ENCODE measurements at places on chromosomes 4 and X. TPM values are rescaled to one million over a fixed set of nuclear protein-coding genes. Genes with fewer than 3 reads are reported as not detected.

- H3K27ac ChIP-seq, result no peak overlapping the region
- peaks cover 13% of the 10 kb centered on the region for H3K4me1 ChIP-seq
- H3K4me3 ChIP-seq, result no peak overlapping the region
- H3K27me3 ChIP-seq, result no peaks in the 10 kb centered on the region
- no peaks in the 10 kb centered on the region for H3K36me3 ChIP-seq
Observed at GRCh38 chr4:154314248-154314647, 177.4 kb downstream of the DCHS2 start.

PLP1 gene
- total RNA-seq, result 49.9 TPM

DNA sequence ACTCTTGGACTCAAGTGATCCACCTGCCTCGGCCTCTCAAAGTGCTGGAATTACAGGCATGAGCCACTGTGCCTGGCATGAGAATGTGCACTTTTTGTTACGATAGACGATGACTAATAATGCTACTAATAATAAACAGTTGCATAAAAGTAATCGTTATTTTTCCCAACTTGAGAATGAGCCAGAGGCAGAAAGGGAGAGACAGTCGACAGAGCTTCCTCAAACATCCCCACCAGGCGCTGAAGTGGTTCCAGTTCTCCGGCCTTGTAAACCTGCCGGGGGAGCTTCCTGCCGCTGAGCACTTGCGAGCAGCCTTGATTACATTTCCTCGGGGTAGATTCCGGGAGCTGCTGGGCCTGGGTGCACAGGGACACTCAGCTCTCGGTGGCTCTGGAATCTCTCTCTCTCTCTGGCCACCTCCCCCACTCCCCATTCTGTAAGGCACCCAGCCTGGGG lies 8.9 kb upstream of the HTRA3 start:
- no peak overlapping the region for H3K4me3 ChIP-seq
- no peaks in the 10 kb centered on the region for H3K36me3 ChIP-seq
- H3K4me1 ChIP-seq, result no peaks in the 10 kb centered on the region
- peak; percentile 41 for DNase-seq
- H3K27ac ChIP-seq, result no peak overlapping the region

GRCh38 chr4:14924812-14925344 lies 77.4 kb upstream of the CPEB2 start:
- H3K4me1 ChIP-seq, result 0 out of 2 replicates have a peak, but pooled peaks cover 4% of the 10 kb centered on the region
- no peak overlapping the region for H3K4me3 ChIP-seq
- H3K36me3 ChIP-seq, result no peaks in the 10 kb centered on the region
- H3K27ac ChIP-seq, result no peak overlapping the region
- DNase-seq, result no peak
- H3K27me3 ChIP-seq, result no peaks in the 10 kb centered on the region

DNA sequence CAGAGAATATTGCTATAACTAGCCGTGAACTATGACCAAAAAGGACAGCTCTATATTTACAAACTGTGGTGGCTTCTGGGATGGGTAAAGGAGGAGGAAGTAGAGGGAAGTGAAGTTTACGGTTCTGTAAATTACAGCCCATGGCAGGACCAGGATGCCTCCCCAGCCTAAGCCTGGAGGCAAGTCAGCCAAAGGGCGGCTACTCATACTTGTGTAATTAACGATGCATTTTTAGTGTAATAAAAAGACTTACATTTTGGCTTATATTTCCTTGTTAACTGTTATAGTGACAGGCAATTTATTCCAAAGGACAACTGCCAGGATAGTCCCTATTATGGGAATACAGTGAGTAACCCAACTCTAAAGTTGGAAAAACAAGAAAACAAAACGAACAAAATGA lies 139.9 kb upstream of the OTUD4 start:
- no peaks in the 10 kb centered on the region for H3K27me3 ChIP-seq
- DNase-seq, result no peak
- no peaks in the 10 kb centered on the region for H3K36me3 ChIP-seq
- no peaks in the 10 kb centered on the region for H3K4me1 ChIP-seq

DNA sequence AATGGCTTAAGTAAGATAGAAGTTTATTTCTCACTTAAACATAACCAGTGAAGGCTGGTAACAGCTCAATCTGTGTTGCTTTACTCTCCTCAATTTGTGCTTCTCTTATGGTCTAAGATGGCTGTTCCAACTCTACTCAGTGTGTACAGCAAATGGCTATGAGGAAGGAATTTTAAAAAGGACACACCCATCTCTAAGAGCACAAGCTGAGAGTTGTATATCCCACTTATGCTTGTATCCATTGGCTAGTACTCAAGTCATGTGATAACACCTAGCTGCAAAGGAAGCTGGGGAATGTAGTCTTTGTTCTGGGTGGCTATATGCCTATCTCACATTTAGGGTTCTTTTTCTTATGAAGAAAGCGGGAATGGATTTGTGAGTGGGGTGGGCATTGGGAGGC lies 63.3 kb downstream of the GPAT3 start:
- no peaks in the 10 kb centered on the region for H3K36me3 ChIP-seq
- no peaks in the 10 kb centered on the region for H3K27me3 ChIP-seq
- H3K4me3 ChIP-seq, result no peak overlapping the region
- peak; percentile 63 for DNase-seq

Data from GM23338 (cell line).